HFFc6 (cell line): ENCODE measurements at places on chromosomes 3 and 15. TPM values are rescaled to one million over a fixed set of nuclear protein-coding genes. Genes with fewer than 3 reads are reported as not detected.

DNA sequence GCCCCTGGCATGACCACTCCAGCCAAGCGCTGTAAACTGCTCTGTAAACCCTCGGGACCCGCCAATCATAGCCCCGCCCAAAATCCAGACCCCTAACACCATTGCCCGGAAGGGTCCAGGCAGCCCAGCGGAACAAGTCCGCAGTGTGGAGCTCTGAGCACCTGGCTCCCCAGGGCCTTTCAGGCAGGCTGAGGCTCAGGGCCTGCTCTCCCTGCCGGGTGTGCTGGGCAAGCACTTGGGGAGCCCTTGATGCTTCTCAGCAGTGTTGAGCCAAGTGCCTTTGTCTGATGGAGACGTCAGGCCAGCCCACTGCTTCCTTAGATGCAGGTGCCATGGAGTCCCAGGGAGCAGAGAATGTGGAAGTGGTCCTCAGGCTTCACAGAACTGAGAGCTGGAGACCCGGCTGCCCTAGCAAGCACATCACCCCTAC lies 106.2 kb downstream of the TLE3 start:
- no peak overlapping the region for H3K27ac ChIP-seq
- H3K36me3 ChIP-seq = no peaks in the 10 kb centered on the region
- peaks cover 13% of the 10 kb centered on the region for H3K4me1 ChIP-seq
- H3K27me3 ChIP-seq = peaks cover 68% of the 10 kb centered on the region
- DNase-seq = no peak

DNA sequence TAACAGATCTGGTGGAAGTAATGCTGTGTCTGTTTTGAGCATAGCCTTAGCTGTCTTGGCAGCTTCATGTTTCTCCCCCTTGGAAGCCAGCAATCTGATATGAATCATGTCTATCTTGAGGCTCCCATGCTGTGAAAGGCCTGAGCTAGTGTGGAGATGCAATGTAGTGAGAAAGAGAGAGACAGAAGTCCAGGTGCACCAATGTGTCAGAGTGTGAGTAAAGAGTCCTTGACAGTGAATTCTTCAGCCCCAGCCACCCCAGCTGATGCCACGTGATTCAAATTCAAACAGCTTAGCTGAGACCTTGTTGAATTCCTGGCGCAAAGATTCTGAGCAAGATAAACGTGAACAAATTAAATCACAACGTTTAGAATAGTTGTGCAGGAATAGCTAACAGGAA lies 704.2 kb downstream of the EDEM1 start:
- no peaks in the 10 kb centered on the region for H3K27me3 ChIP-seq
- DNase-seq = no peak
- no peak overlapping the region for H3K4me3 ChIP-seq
- H3K4me1 ChIP-seq = no peaks in the 10 kb centered on the region
- no peaks in the 10 kb centered on the region for H3K36me3 ChIP-seq
- no peak overlapping the region for H3K27ac ChIP-seq

DNA sequence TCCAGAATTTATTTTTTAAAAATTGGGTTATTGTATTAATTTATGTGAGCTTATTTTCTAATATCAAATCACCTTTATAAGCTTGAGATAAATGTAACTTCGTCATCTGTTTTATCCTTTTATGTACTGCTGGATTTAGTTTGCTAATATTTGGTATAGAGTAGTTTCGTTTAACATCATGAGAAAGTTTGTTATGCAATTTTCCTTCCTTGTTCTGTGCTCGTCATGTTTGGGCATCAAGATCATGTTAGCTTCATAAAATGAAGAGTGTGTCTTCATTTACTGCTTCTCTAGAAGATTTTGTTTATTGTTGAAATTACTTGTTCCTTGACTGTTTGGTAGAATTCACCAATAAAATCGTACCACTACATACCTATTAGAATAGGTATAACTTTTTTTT lies 262.1 kb upstream of the SATB1 start:
- no peak overlapping the region for H3K27ac ChIP-seq
- no peaks in the 10 kb centered on the region for H3K4me1 ChIP-seq
- no peaks in the 10 kb centered on the region for H3K27me3 ChIP-seq
- H3K4me3 ChIP-seq = no peak overlapping the region
- no peaks in the 10 kb centered on the region for H3K36me3 ChIP-seq

GRCh38 chr3:30768046-30768445 lies 126.4 kb downstream of the GADL1 start:
- H3K27me3 ChIP-seq = peaks cover 2% of the 10 kb centered on the region; the same call in 1 of the 2 replicates
- H3K36me3 ChIP-seq = no peaks in the 10 kb centered on the region
- H3K4me1 ChIP-seq = peaks cover 20% of the 10 kb centered on the region
- DNase-seq = no peak
- H3K4me3 ChIP-seq = no peak overlapping the region

DNA sequence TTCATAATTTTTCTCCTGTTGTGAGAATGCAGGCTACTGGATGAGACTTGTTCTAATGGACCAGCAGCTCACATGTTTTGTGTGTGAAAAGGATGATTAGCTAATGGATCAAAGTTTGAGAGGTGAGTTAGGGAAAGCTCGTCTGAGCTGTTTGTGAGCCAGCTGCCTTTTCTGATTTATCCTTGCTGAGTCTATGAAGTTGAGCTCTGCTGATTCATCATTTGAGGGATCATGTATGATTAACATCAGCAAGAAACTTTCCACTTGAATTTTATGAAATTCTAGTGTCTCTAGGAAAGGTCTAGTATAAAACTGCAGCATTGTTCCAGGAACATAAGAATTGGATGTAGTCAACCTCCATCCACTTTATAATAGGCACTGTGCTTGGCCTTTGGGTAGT lies 698.7 kb downstream of the NTRK3 start:
- DNase-seq = no peak
- no peaks in the 10 kb centered on the region for H3K4me1 ChIP-seq

GRCh38 chr3:16614033-16615031 lies 9.1 kb upstream of the DAZL start:
- no peak overlapping the region for H3K27ac ChIP-seq
- H3K4me1 ChIP-seq = peaks cover 18% of the 10 kb centered on the region
- no peak for DNase-seq
- H3K36me3 ChIP-seq = peaks cover 22% of the 10 kb centered on the region

- H3K4me3 ChIP-seq = no peak overlapping the region
- H3K27ac ChIP-seq = no peak overlapping the region
- H3K36me3 ChIP-seq = no peaks in the 10 kb centered on the region
- no peaks in the 10 kb centered on the region; the same call in 1 of the 2 replicates for H3K27me3 ChIP-seq
- no peaks in the 10 kb centered on the region for H3K4me1 ChIP-seq
- no peak for DNase-seq
Observed at GRCh38 chr15:61339516-61339915, 110.4 kb upstream of the RORA start.

ZBTB20 gene
- total RNA-seq = 10.2 to 11.8 TPM (median 11.4 TPM) in 3 replicates

GRCh38 chr3:23600167-23600871 lies 205.4 kb upstream of the UBE2E1 start:
- peaks cover 17% of the 10 kb centered on the region for H3K36me3 ChIP-seq
- H3K27me3 ChIP-seq = no peaks in the 10 kb centered on the region; the same call in 1 of the 2 replicates
- H3K4me3 ChIP-seq = no peak overlapping the region
- H3K27ac ChIP-seq = no peak overlapping the region

DNA sequence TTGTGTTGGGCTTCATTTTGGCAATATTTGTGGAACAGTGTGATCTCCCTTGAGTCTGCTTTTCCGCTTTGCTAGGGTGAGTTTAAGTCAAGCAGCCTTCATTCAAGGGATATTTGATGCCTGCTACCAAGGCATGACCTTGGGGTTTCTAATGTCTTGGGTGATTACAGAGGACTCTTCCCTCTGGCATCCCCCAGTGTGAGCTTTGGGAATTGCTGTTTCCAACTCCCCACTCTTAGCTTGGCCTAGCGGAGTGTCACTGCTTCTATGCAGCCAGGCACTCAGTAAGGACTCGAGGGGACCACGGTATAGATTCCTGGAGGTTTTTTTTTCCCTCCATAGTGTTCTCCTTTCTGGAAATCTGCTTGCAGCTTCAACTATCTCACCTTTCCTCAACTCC lies 21.1 kb downstream of the GCNT3 start:
- H3K27ac ChIP-seq = no peak overlapping the region
- H3K36me3 ChIP-seq = peaks cover 4% of the 10 kb centered on the region
- H3K4me1 ChIP-seq = no peaks in the 10 kb centered on the region
- H3K4me3 ChIP-seq = no peak overlapping the region
- H3K27me3 ChIP-seq = peaks cover 3% of the 10 kb centered on the region; the same call in 1 of the 2 replicates

- H3K27me3 ChIP-seq = no peaks in the 10 kb centered on the region
- H3K27ac ChIP-seq = no peak overlapping the region
Observed at GRCh38 chr3:97687734-97688133, 76.8 kb upstream of the ARL6 start.

LMAN1L gene
- not detected in 3 replicates for total RNA-seq

DNA sequence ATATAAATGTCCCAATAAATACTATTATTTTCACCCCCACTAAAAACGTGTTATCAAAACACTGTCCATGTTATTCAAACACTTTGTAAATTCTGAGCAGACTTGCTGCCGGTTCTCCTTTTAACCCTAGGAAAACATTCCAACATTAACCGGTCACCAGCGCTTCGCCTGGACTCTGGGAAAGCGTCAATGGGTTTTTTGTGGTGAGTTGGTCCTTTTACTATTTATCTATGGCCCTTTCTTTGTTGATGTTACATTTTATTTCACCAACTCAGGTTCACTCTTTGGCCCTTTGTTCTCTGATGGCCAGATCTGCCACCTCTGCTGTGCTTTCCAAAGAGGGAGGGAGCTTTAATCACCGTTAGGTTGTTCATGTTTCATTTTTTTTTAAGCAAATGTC lies 4.1 kb upstream of the EOMES start:
- H3K36me3 ChIP-seq = no peaks in the 10 kb centered on the region; the same call in 1 of the 2 replicates
- no peak overlapping the region for H3K27ac ChIP-seq

HERC2 gene
- 37.7 to 48.0 TPM (median 45.3 TPM) in 3 replicates for total RNA-seq

SCN11A gene
- total RNA-seq = not detected in 2 replicates

SLC24A5 gene
- total RNA-seq = not detected in 3 replicates

NTRK3 gene
- not detected in 3 replicates for total RNA-seq

DNA sequence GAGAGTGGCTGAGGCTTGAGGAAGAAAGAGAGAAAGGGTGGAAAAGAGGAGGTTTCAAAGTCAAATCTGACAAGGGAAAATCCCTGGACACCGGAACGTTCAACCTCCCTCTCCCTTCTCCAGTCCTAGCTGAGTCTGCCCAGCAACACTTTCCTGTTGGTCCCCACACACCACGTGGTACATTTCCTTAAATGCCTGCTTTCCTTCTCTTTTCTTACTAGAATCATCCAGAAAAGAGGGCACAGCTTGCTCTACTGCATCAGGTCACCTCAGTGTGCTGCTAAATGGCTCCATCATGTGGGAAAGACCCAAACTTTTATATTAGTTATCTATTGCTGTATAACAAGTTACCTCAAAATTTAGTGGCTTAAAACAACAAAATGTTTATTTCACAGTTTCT lies 181.2 kb downstream of the NECTIN3 start:
- no peak overlapping the region for H3K27ac ChIP-seq
- H3K27me3 ChIP-seq = no peaks in the 10 kb centered on the region; the same call in 1 of the 2 replicates
- peak; percentile 56 for DNase-seq
- H3K4me3 ChIP-seq = no peak overlapping the region

GRCh38 chr15:69217381-69217780 lies 56.9 kb downstream of the GLCE start:
- H3K27me3 ChIP-seq = no peaks in the 10 kb centered on the region
- no peak overlapping the region for H3K4me3 ChIP-seq
- H3K4me1 ChIP-seq = no peaks in the 10 kb centered on the region
- no peak for DNase-seq

- H3K27ac ChIP-seq = no peak overlapping the region
- no peaks in the 10 kb centered on the region for H3K36me3 ChIP-seq
- peak; percentile 59 for DNase-seq
- peaks cover 33% of the 10 kb centered on the region for H3K27me3 ChIP-seq
Observed at GRCh38 chr3:32184187-32184730, 54.2 kb upstream of the CMTM8 start.

- H3K27ac ChIP-seq = peak overlapping the region; percentile 75
- H3K36me3 ChIP-seq = peaks cover 7% of the 10 kb centered on the region; the same call in 1 of the 2 replicates
- H3K4me3 ChIP-seq = peak overlapping the region; percentile 59
- H3K27me3 ChIP-seq = peaks cover 3% of the 10 kb centered on the region; the same call in 1 of the 2 replicates
- peaks cover 70% of the 10 kb centered on the region for H3K4me1 ChIP-seq
Observed at GRCh38 chr3:16205156-16205870, 30.8 kb downstream of the GALNT15 start.

- H3K4me3 ChIP-seq = peak overlapping the region; percentile 49; the same call in 1 of the 2 replicates
- H3K27me3 ChIP-seq = no peaks in the 10 kb centered on the region
- peak overlapping the region; percentile 81 for H3K27ac ChIP-seq
- peaks cover 31% of the 10 kb centered on the region for H3K4me1 ChIP-seq
Observed at GRCh38 chr3:136343873-136344555, 93.9 kb downstream of the PCCB start.
